WERI-Rb-1 (cell line): ENCODE measurements at places on chromosomes 6 and 20.

DNA sequence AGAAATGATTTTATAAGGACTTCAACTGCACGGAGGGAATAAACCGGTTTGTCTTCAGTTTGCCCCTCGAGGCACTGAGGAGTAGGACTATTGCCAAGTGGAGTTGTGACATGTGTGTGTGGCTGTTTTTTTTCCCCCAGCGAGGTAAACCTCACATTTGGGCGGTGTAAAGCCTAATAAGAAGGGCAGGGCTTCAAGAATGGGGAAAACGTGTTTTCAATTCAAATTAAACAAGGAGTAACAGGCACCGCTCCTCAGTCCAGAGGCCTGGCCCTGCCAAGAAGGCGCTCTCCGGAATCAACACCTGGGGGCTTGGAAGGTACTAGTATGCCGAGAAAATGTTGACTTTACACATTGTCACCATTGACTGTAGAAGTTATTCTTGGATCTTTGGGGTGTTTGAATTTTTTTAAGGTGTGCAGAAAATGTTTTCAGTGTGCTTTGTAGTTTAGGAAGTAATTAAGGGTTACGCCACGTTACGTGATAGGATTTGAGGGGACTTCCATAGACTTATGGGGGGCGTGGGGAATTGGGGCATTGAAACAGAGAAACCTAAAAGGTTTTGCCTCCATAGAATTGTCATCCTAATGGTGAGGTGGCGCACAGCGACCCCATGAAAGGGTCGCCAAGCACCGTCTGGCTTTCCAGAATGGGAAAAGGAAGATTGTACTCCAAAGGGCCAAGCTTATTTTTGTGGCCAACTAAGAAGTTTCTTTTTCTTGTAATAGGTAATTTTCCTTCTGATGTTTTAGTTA, 791 bp downstream of the ADGRG6 start:
- no peak for DNase-seq

- DNase-seq, result no peak
These were observed 434.9 kb upstream of the SULF2 start for GRCh38 chr20:48220033-48220633.

DNA sequence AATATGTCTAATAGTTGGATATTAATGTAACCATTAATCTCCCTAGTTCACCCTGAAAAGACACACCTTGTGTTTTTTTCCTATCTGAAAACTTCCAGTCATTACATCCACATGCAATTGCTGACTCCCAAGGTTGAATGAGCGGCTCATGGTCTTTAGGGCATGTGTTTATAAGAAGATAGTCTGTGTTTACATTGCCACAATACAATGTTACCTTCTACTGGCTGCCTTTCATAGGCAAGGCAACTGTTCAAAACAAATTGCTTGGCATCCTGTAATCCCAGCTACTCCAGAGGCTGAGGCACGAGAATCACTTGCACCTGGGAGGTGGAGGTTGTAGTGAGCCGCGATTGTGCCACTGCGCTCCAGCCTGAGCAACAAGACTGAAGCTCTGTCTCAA, 86.8 kb upstream of the SHLD1 start:
- no peak for DNase-seq

DNA sequence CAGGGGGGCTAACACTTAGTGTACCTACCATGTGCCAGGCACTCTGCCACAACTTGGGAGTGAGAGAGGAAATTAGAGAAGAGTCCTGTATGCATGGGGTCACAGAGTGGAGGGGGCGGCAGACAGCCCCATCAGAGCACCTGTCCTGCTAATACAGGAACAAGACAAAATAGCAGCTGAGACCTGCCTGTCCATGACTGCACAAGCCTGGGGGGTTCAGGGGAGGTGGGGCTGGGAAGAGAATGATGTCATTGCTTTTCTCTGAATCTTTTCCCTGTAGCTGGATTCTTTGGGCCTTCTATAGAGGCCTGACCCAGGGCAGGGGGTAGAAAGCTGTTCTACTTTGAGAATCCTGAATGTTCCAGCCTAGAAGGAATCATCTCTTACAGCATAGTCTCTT, 37.4 kb downstream of the FOXP4 start:
- DNase-seq, result no peak

- no peak for DNase-seq
These were observed 83.1 kb downstream of the PTCHD4 start for GRCh38 chr6:48027704-48028435.

DNA sequence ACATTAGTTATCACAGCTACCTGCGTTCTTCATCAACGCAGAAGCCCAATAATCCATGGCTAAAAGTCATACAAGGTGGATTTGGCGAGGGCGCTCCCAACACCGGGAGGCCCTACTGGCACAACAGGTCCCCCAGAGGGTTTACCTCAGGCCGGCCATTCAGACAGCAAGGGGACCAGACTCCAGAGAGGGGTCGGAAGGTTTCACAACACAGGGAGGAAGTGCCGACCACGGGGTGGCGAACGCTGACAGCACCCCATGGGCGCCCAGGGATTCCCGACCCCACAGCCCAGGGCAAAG, 1515.9 kb upstream of the DEFB115 start:
- no peak for DNase-seq

DNA sequence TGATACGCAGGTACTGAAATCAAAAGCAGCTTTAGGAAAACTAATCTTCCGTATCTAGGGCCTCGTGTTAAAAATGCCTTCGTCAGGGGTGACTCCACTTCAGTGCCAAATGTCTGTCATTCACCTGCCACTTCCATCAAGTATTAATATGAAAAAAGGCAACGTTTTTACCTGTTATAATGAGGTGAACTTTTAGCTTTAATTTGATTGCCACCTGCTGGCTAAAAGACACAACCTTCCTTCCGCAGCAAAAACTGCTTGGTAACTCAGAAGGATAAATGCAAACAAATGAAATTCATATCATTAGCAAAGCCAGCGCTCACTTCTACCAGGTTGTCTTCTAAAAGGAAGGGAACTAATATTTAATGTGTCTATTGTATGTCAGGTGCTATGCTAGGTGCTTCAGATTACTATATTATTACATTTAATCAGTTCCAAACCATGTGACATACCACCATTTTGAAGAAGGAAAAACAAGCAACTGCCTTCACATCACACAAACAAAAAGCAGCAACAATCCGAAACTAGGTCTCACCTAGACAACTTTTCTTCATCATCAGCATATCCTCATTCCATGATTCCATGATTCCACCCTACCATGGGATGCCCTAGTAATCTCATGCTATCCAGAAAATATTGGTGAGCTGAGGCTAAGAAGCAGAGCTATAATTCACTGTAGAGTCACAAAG, 20.6 kb upstream of the ARHGAP18 start:
- DNase-seq, result no peak

DNA sequence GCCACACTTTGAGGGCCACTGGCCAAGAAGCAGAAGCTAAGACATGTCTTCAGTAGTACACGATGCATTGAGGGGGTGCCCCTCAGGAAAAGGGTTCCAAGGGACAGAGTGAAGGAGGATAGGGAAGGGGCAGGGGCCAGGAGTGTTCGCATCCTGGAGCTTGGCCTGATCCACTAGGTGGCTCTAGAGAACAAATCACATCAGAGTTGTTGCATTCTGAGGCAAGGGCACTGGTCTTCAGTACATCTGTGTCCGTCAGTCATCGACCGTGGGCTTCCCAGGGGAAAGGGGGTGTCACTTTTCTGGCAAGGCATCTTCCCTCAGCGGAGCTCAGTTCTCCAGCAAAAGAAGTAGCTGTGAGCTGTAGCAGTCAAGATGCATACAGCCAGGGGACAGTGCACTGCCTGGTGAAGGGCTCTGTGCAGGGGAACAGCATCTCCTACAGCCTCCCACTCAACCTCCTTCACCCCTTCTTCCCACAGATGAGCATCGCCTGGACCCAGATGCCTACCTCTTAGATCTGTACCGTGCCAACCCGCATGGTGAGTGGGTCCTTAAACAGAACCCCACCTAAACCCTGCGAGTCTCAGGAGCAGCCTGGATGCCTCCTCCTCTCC, 47.8 kb downstream of the ARHGAP40 start:
- DNase-seq, result peak; percentile 49

- DNase-seq, result no peak
These were observed 19.4 kb downstream of the SLC9A8 start for GRCh38 chr20:49831770-49832631.

DNA sequence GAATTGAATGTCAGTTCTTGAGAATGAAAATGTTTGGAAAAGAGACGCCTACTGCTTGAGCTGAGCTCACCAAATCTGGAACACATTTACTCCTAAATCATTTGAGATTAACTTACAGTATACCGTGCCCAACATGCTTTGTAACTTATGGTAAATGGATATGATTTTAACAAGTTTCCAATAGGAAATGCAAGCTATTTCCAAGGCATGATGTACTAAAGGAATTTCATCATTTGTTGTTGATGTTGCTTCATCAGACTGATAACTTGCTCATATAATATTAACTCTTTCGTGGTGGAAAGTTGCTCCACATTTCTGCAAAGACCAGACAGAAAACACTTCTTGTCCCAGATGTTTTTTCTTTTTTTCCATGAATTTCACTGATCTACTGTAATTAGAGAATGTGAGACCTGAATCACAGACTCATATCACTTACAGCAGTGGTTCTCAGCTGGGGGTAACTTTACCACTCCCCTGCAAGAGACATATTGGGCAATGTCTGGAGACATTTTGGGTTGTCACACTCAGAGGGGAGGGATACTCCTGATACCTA, 116.6 kb upstream of the TRAF3IP2 start:
- no peak for DNase-seq

- DNase-seq, result no peak
These were observed 6.1 kb upstream of the NANP start for GRCh38 chr20:25629816-25630499.

GRCh38 chr20:10093087-10093591, 58.4 kb downstream of the ANKEF1 start:
- no peak for DNase-seq

DNA sequence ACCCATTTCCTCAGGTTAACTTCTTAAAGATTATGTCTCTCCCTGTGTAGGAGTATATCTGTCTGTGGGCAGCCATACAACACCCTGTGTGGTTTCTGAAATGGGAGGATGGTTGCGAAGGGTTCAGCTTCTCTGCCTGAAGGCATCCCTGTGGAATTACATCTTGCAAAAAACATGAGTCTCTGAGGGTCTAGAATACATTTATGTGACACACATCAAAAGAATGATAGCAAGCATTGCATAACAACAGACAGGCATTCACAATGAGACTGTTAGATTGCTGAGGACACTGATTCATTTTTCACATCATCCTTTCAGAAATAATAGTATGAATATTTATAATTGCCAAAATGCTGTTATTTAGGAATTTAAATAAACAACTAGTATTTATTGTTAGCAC, 670.9 kb downstream of the HTR1B start:
- no peak for DNase-seq

GRCh38 chr20:3209257-3209945, at the start of gene ITPA:
TSS of gene ITPA (plus strand) at chr20:3209498. CDS start at chr20:3209552, 54 bp downstream.
- peak; percentile 29 for DNase-seq
